ENCODE measurements at places on chromosomes 13 and 19.

- DNase-seq, result peak; percentile 49
Observed at GRCh38 chr13:81017513-81018152, 676.7 kb upstream of the SPRY2 start.

DNA sequence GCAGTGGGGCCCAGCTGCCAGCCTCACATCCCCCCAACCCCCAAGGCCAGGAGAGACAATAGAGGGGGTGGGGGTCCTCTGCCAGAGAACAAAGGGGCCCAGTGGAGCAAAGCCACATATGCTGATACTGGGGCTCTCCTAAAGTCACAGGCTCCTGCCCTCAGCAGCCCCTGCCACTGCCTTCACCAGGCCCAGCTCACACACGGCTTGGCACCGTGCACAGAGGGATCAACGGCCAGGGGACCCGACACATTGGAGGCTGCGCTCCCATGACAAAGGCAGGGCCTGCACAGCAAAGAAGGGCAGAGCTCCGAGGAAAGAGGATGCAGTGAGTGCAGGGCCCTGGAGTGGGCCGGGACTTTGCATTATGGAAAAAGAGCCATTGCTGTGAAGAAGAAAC is 146.4 kb downstream of the KDM4B start:
- no peak for DNase-seq

DNA sequence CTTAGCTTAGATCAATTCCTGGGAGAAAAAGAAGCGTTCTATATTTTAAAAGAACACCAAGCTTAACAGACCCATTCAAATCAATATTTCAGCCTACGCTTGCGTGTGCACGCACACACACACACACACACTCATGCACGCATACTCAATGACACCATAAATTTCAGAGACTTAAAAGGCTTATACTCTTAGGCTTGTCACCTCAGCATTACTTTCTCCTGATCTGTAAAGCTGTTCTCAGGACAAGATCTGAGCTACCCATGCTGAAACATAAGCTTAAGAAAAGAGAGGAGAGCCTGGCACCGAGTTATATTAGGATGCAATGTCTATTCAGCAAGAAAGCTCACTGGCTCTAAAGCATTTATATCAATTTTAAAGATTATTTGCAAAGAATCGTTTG is 368.5 kb downstream of the FGF14 start:
- DNase-seq, result no peak

GRCh38 chr19:34432797-34433196 is 4.6 kb downstream of the UBA2 start:
- DNase-seq, result no peak

- DNase-seq, result peak; percentile 63
Observed at GRCh38 chr19:41928221-41928683, at the start of gene ERFL. Gene ERFL (minus strand): TSS chr19:41928449. CDS start chr19:41912919, 15,530 bp downstream.

GRCh38 chr19:49462492-49462891 is 9.5 kb downstream of the ALDH16A1 start:
- DNase-seq, result no peak

- DNase-seq, result no peak
Observed at GRCh38 chr13:31172535-31172934, 10.8 kb upstream of the HSPH1 start.

DNA sequence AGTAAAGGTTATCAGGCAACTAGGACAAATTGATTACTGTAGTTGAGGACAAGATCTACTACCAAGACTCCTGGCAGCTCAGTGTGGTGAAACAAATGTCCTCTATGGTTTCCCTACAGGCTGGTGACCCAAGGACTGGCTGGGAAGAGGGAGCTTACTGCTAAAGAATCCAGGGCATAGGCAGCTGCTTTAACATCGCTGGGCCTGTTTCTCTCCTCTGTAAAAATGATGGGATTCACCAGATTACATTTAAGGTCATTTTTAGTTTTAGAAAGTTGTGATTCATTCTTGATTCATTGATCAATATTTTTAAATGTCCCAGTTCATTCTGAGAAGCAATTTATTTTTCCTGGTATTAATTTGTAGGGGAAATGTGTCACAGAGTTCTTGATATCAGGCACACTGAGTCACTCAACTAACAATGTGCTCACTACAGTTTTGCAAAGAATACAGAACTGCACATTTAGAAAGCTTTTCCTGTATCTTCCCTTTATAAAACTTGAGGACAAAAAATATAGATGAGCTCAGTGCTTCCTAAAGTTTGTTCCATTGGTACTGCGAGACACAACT is 19.6 kb upstream of the FAM124A start:
- no peak for DNase-seq

DNA sequence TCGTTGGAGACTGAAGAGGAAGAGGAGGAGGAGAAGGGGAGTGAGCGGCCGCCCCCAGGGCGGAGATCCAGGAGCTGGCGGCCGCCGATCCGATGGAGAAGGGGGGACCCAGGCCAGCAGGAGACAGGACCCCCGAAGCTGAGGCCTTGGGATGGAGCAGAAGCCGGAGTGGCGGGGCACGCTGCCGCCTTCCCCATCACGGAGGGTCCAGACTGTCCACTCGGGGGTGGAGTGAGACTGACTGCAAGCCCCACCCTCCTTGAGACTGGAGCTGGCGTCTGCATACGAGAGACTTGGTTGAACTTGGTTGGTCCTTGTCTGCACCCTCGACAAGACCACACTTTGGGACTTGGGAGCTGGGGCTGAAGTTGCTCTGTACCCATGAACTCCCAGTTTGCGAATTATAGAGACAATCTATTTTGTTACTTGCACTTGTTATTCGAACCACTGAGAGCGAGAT is 1.8 kb downstream of the GADD45B start:
- DNase-seq, result peak; percentile 63

DNA sequence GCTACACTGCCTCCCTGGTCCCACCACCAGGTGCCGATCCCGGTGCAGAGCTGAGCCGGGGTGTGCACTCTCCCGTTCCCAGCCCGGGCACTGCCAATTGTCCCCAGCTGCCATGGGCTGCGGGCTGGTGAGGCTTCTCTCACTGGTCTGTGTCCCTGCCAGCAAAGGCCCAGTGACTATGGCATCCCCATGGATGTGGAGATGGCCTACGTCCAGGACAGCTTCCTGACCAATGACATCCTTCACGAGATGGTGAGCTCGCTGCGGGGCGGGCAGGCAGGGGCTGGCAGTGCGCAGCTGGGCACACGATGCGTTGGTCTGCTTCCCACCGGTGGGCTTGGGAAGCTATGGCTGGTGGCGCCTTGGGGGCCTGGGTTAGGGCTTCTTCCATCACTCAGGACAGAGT is 14.6 kb downstream of the MPND start:
- no peak for DNase-seq

DNA sequence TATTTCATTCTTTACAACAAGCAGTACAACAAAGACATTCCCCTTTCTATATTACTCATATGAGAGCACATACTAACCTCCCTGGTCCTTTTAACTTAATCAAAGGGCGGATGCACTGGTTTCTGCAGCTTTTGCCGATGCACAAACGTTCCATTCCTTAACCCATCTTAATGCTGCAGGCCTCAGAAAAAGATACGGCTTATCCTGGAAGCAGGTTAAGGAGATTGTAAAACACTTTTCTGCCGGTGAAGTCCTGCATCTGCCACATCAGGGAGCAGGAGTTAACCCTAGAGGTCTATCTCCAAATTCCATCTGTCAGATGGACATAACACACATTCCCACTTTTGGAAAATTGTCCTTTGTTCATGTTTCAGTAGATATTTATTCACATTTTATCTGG is 11.5 kb upstream of the ZNF814 start:
- no peak for DNase-seq

DNA sequence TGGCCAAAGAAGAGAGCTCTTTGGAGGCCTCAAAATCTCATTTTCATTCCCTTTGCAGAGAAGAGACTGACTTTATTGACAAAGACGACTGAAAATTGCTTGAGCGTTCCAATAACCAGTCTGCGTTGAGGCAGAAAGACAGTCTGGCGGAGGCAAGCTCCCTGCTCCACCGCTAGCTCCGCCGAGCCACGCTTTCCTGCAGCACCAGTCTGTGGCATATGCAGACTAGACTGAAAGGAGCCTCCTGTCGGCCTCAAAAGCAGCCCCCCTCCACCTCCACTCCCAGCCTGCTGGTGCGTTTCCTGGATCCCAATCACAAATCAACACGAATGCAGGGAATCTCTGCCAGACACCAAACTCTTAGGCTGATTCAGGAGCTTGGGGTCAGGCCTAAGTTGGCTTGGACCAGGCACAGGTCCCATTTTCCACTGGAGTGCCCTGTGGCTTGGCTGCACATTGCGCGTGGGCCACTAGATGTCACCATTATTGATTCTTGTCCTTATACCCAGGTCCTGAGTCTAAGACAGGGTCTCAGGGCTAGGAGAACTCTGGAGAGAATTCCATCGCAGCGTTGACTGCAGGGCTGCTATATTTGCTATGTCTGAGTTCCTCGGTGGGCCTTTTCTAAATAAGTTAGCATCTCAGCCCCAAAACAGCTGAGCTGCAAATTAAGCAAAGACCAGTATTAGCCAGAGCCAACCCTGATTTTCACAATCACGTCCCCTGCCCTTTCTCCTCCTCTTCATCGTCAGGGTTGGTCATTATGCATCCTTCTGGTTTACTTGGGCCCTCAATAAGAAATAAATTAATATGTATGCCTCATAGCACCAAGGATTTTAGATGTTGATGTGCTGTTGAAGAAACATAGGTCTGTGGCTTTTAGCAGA is 5.2 kb upstream of the ZNF507 start:
- peak; percentile 29 for DNase-seq

- DNase-seq, result no peak
Observed at GRCh38 chr13:60642552-60642951, 245.5 kb downstream of the TDRD3 start.

DNA sequence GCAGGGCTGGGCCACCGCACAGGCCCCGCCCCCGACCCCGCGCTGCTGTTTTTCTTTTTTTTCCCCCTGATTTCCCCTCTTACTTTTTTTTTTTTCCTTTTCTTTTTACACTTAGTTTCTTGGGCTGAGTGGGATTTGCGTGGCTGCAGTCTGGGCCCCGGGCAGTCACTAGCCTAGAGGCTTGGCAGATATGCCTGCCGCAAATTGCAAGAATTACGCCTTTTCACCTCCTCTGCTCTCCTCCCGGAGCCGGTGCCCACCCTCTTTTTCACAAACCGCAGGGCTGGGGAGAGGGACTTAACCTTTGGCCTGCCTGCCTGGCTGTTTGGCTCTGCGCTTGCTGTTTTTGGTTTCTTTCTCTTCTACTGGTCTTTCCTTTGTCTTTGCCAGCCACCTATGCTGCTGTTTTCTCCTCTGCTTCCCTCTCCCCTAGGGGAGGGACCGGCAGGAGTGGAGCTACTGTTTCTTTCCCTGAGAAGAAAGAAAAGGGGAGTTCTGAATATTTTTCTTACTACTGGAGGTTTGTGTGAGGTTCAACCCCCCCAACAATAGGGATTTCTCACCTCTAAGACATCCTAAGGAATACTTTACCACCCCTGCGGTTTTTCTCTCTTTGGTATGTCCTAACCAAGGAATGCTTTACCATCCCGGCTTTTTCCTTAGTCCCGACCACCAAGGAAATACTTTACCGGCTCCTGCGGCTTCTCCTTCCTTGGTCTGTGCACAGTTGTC is 11.0 kb downstream of the ZNF552 start:
- DNase-seq, result no peak

DNA sequence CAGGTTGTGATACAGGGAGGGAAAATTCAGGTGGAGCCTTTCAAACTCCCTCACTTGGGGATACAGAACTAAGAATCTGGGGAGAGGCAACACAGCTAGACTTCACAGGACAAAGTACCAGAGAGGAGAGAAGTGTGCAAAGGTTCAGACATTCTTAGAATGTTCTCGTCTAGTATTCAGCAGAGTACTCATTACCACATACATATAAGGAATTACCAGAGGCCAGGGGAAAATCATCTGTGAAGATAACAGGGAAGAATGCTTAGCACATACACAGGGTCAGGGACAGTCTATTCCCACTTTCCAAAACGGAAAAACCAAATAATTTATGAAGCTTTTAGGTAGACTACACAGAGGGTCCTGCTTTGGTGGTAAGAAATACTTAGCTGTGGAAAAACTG is 58.1 kb downstream of the TRPC4 start:
- DNase-seq, result no peak

GRCh38 chr19:51329411-51329810 is 12.5 kb downstream of the VSIG10L start:
- DNase-seq, result no peak

DNA sequence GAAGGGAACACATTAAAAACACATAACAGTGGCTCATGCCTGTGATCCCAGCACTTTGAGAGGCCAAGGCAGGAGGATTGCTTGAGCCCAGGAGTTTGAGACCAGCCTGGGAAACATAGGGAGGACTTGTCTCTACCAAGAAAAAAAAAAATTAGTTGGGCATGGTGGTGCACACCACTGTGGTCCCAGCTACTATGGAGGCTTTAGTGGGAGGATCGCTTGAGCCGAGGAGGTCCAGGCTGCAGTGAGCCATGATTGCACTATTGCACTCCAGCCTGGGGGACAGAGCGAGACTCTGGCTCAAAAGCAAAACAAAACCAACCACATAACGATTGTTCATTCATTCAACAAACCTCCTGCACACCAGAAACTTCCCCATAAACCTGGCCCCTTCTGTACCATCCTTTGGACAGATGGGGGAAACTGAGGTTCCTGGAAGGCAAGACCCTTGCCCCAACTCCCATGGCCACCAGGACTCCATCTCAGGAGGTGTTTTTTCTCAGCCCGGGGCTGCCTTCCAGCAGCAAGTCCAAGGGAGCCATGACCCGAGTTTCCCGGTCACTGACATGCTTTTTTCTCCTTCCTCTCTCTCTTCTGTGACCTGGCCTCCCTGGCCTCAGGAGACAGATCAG is 4.3 kb downstream of the FOSB start:
- no peak for DNase-seq

DNA sequence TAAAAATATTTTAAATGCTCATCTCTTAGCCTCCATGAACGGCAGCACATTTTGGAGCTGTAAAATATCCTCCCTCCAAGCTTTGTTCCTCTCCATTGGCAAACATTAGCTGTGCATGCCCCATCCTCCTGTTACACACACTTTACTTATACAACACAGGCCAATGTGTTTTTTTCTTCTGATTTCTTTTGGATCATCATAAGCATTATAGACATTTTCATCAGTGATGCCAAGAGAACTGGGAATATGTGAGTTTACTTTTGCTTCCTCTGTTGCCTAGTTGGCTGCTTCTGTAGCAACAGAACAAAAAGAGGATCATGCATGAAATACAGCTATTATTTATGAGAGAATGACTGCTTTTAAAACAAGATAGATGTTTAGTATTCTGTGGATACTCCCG is 142.6 kb downstream of the PCDH9 start:
- DNase-seq, result no peak

- DNase-seq, result no peak
Observed at GRCh38 chr19:45419895-45420294, 3.8 kb downstream of the ERCC1 start.
